HT1080 (cell line): ENCODE measurements at places on chromosomes 13 and 19.
A peak's percentile ranks its signal among the peaks of the same experiment; 100 is the strongest.

DNA sequence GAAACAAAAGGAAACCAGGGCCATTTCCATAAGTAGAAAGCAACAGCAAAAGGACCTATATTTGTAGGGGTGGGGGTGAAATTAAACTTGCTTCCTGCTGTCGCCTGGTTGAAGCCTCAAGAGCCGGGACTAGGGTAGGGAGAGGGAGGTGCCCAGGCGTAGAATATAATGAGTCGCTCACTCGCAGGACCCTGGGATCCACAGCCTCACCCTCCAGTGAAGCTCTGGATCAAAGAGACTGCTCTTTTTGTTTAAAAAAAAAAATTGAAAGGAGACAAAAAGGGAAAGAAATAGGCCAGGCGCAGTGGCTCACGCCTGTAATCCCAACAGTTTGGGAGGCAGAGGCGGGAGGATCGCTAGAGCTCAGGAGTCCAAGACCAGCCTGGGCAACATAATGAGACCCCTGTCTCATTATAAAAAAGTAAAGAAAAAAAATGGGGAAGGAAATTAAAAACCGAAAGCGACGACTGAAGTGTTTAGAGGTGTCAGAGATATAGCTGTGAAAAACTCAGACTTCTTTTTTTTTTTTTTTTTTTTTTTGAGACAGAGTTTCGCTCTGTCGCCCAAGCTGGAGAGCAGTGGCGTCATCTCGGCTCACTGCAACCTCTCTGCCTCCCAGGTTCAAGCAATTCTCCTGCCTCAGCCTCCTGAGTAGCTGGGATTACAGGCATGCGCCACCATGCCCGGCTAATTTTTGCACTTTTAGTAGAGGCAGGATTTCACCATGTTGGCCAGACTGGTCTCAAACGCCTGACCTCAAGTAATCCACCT is 10.9 kb upstream of the ADGRE5 start:
- no peak for DNase-seq

DNA sequence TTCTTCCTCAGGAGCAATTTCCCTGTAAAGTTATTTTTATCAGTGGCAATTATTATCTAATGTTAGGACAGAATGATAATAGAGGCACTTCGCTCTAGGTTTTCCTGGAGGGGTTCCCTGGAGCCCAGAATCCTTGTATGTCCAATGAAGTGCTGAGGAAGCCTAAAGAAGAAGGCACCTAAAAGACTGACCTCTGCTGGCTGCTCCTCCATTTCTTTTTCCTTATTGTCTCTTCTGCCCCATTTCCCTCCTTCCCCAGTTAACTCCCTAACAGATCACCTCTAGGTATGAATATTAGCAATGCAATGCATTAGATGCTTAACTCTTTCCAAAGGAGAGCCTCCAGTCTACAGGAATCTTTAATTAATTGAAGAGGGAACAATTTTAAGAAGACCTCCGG is 985.4 kb downstream of the DIAPH3 start:
- DNase-seq = peak; percentile 27

- DNase-seq = no peak
Observed at GRCh38 chr19:30222992-30223865, 149.0 kb upstream of the ZNF536 start.

DNA sequence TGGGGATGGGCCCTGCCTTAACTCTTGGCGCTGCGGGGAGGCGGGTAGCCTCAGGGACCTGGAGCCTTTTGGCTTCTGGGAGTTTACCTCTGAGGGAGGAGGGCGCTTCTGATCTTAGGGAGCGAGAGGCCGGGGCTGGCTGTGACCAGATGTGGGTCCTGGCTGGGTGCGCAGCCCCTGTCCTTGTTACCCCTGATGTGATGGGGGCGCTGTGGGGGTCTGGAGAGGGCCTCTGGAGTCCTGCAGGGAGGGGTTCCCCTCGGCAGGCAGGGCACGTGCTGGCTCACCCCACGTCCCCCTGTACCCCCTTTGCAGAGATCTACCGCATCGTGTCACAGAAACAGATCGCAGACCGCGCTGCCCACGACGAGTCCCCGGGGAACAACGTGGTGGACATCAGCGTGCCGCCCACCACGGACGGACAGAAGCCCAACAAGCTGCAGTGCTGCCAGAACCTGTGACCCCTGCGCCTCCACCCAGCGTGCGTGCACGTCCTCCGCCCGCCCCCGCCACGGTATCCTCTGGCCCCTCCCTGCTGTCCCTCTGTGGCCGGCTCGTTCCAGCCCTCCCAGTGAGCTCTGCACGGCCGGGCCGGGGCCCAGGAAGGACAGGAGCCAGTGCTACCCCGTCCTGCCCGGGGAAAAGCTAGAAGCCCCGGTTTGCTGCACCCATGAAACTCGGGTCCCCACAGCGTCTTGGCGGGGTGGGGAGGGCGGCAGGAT is 9.8 kb upstream of the MARCHF2 start:
- DNase-seq = no peak

GRCh38 chr19:39996218-39996810 is 546 bp upstream of the ZNF546 start:
- DNase-seq = no peak

GRCh38 chr19:13932911-13933393 is 5.3 kb downstream of the PODNL1 start:
- no peak for DNase-seq

- no peak for DNase-seq
Observed at GRCh38 chr13:55705526-55705925, 1435.2 kb upstream of the PRR20A start.

- DNase-seq = no peak
Observed at GRCh38 chr13:68759617-68760016, 1348.0 kb upstream of the ATXN8OS start.

DNA sequence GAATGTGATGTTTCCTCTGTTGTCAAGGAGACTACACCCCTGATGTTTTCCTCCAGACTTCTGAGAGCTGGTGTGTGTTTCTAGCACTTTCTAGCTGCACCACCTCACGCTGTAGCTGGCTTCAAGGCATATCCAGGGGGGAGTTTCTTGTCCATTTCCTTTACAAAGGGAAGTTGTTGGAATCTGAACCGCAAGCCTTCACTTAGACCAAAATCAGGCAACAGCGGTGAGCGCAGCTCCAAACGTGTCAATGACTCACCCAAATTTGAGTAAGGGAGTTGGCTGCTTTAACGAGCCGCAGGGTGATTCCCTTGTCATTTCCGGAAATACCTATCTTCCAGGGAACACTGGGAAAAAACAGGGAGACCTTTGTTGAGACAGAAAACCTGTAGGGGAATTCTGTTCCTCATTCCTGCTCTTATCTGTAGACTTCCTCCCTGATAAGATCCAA is 2.5 kb downstream of the LDLR start:
- peak; percentile 99 for DNase-seq

- no peak for DNase-seq
Observed at GRCh38 chr13:86877441-86877840, 793.7 kb upstream of the SLITRK5 start.

GRCh38 chr19:15288146-15288963 is 44.0 kb downstream of the BRD4 start:
- no peak for DNase-seq

DNA sequence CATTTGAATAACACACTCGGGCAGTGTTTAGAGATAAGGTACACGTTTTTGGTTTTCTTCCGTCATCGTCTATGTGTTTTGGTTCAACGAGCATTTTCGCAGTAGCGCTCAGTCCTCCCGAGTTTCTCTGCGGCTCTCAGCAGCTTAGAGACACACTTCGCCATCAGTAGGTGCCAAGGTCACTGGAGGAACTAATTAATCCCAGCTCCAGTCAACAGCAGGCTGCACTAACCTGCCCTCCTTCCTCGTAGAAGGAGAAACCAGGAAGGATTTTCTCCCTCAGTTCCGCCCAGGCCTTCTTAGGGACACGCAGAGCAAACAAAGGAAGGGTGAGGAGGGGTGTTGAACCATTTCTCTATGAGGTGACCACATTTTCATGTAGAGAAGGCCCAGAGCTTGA is 12.6 kb downstream of the MBNL2 start:
- DNase-seq = no peak

DNA sequence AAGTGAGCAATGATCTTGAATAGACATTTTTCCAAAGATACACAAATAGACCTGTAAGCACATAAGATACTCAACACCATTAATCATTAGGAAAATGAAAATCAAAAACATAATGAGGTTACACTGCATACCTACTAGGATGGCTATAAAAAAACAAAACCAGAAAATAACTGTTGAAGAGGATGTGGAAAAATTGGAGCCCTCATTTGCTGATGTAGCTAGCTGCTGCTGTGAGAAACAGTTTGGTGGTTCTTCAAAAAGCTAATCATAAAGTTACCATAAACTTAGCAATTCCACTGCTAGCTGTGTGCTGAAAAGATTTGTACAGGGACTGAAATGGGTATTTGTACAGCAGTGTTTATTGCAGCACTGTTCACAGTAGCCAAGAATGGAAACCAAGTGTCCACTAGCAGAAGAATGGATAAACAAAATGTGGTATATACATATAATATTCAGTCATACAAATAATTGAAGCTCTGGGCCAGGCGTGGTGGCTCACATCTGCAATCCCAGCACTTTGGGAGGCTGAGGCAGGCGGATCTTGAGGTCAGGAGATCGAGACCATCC is 46.2 kb downstream of the PDS5B start:
- no peak for DNase-seq

DNA sequence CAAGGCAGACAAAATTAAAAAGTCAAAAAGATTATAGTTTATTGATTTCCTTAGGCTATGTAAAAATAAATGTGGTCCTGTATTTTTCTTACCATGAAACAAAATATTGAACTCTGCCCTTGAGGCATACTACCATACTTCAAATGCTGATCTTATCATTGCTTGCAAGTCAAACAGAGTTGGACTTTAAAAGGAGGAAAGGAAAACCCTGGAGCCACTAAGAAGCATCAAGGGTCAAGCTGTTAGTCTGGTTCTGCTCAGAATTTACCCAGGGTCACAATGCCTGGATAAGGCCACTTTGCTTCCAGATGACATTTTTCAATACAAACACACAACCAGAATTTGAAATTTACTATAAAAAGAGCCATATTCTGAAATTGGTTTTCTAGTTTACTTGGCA is 2.2 kb upstream of the FREM2 start:
- no peak for DNase-seq

DNA sequence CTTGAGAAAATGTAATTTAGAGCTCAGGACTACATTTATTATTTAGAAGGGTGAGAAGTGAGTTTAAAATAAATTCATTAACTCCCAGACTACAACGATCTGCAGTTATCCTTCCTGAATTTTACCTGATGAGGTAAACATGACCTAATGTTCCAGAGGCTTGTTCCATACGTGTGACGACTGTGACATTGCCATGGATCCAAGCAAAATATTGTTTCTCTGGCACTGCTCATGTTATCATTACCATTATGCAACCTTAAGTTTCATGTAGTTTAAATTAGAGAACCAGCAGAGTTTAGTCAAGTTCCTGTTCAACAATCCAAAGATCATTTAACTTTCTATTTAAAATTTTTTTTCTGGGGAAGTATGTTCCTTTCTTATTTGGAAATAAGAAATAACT is 279.6 kb downstream of the KLF5 start:
- no peak for DNase-seq

DNA sequence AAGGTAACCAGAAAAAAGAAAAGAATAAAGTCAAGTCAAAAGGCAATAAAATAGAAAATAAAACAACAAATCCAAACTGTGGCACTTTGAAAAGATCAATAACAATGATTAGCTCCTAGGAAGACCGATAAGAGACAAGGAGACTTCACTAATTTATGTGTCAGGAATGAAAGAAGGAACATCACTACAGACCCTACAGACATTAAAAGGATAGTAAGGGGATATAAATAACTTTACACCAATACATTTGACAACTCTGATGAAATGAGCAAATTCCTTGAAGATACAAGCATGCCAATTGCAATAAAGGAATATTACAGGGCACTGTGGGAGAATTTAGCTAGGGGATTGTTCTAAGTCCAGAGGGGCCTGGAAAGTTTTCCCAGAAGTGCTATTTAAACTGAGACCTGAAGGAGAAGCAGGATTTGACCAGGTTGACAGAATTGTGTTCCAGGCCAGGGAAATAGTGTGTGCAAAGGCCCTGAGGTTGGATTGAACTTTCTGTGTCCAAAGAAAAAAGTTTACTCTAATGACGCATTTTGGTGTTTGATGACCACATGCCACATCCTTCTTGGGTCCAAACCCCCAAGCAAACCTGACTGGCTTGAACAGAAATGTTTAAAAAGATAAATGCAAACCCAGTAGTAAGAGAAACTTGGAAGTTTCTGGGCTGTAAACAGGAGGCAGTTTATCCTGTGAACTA is 1.6 kb upstream of the C19orf38 start:
- no peak for DNase-seq

DNA sequence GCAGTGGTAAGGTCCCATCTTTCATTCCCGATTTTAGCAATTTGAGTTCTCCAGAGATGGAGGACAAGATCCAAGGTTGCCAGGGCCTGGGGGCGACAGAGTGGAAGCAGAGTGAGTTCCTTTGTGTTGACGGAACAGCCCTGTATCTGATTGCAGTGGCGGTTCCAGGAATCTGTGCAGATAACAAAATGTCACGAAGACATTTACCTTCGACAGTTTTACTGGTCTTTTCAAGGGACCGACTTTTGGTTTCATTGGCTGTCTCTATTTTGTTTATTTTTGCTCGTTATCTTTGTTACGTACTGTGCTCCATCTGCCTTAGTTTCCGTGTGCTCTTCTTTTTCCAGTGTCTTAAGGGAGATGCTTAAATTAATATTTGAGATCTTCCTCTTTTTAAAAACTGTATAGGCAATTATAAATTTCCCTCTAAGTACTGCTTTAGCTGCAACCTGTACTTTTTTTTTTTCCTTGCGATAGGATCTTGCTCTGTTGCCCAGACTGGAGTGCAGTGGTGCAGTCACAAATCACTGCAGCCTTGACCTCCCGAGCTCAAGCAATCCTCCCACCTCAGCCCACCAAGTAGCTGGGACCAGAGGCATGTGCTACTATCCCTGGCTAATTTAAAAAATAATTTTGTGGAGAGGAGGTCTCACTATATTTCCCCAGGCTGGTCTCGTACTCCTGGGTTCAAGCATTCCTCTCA is 23.2 kb downstream of the KDM4B start:
- DNase-seq = no peak

- peak; percentile 11 for DNase-seq
Observed at GRCh38 chr13:41492432-41493260, 35.3 kb downstream of the RGCC start.

GRCh38 chr13:97348569-97349100 is 85.3 kb upstream of the RAP2A start:
- DNase-seq = no peak

DNA sequence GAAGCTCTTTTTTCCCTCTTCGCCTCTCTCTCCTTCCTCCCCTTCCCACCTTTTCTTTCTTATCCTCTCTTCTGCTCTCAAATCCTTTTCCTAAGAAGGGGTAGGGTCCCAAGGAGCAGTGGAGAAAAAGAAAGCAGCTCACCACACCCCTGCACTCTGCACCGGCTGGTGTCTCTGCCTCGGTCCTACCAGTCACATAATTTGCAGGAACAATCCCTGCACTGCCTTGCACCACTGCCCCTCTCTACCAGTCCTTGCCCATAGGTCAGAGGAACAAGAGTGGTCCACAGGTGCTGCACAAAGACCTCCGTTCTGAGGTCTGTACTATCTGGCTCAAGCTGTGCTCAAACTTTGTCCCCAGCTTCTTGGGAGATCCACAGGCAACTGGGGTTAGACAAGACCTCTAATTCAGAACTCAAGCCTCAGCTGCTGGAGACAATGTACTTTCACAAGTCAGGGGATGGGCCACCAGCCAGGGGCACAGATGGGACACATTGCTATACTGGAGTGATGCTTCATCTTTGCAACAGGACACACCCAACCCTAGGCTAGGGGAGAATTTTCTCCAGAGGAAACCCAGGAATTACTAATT is 125.4 kb upstream of the ZNF507 start:
- DNase-seq = no peak

GRCh38 chr13:46369506-46370277 is 17.4 kb downstream of the RUBCNL start:
- DNase-seq = peak; percentile 11
